NCI-H187 (cell line): ENCODE measurements at places on chromosomes 11 and 22.
A peak's percentile ranks its signal among the peaks of the same experiment; 100 is the strongest.

GRCh38 chr11:118401880-118402590, 629 bp downstream of the ATP5MG start:
- no peak for DNase-seq

GRCh38 chr22:44645083-44645482, 56.9 kb upstream of the PRR5 start:
- DNase-seq, result no peak

DNA sequence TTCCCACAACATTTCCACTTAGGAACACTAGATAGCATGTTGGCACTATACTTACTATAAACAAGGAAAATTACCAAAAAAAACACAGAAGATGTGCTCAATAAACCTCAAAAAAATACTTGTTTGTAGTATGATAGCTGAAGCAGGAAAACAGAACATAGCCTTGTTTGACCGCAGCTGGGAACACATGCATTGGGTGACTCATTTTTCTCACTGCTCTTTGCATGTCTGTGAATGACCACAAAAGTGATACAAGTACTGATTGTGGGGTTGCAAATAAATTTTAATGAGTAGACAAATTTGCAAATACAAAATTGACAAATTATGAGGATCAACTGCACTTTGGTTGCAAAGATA, 22.8 kb upstream of the GUCY1A2 start:
- no peak for DNase-seq

GRCh38 chr11:117725048-117725734, 71.8 kb downstream of the DSCAML1 start:
- DNase-seq, result no peak

GRCh38 chr22:41543854-41544670, at the start of gene POLR3H:
Gene POLR3H (minus strand): TSS chr22:41544470. CDS start chr22:41544101, 369 bp downstream.
- DNase-seq, result peak; percentile 79

DNA sequence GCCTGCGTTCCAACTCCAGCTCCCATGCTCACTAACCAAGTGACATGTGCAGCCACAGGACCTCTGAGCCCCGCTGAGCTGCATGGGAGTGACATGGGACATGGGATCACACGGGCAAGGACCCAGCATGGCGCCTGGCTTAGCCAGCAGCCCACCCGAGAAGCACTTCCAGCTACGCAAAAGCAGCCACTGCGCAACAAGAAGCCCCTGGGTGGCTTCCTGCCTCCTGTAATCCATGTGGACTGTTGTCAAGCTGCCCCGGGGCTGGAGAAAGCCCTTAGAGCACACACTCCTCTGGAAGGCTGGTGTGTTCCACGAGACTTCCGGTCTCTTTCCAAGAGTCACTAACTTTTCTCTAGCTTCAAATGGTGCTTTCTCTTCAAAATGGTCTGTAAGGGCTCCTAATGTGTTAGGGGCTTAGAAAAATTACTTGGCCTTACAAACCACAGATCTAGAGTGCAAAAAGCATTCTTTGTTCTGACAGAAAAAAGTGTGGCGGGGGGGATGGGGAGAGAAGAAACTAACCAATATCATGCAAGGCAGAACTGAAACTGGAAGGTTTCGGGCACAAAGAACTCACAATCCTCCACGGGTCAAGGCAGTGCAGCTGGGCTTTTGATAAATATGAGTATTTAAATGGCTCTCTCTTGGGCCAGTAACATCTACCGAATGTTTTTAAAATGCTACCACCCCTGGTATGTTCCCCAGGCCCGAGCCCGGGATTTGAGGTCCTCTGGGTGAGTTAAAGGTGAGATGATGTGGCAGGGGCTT, 5.5 kb downstream of the C11orf24 start:
- no peak for DNase-seq

GRCh38 chr11:126149759-126150625, 61.5 kb downstream of the RPUSD4 start:
- DNase-seq, result no peak

DNA sequence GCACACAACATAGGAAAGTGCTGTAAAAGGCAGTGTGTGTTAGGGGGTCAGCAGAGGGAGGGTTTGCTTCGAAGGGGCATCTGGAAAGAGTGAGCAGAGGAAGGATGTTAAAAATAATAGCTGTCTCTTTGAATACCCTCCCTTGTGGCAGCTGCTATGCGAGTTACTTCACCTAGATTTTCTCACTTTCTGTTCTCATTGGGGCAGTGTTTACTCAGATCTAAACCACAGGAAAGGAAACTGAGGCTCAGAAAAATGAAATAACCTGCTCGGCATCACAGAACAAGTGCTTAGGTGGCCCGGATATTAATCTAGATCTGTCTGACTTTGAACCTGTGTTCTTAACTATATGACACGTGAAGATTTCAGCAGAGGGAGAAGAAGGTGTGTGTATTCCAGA, 125.3 kb downstream of the C11orf91 start:
- no peak for DNase-seq

GRCh38 chr11:59285716-59286260, 72.9 kb upstream of the OR5AN1 start:
- DNase-seq, result no peak

DNA sequence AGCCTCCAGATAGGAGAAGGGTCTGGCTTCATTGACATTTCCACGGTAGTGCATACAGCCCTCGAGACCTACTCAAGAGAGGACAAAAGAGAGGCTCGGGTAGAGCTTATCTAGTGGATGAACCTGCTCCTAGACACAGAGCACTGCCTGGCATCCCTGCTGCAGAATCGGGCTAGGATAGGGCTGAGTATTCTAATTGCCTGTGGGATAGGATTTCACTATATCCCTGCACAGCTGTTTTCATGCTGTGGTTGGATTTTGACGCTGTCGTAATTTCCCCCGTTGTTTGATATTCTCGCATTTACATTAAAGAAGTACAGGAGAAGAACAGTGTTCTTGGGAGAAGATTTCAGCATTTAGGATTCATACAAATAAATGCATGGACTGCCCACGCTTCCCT, 107.8 kb downstream of the KIRREL3 start:
- DNase-seq, result peak; percentile 15

DNA sequence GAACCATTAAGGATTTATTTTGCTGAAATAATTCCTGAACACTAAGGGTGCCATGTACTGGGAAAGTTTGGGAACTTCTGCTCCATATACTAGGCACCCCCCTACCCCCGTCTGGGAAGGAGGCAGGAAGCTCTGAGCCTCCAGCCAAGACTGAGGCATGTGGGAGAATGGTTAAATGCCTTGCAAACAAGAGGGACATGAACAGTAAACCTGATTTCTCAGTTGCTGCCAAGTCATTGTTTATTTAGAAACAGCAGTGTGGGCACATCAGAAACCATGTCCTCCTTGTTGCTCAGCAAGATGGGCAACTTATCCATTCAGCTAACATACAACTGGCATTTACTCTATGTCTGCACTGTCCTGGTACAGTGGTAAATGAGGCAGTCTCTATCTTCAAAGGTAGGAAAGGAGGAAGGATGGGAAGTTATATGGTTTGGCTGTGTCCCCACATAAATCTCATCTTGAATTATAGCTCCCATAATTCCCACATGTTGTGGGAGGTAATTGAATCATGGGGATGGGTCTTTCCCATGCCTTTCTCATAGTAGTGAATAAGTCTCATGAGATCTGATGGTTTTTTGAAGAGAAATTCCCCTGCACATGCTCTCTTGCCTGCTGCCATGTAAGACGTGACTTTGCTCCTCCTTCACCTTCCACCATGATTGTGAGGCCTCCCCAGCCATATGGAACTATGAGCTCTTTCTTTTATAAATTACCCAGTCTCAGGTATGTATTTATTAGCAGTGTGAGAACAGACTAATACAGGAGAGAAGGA, 459.1 kb downstream of the MIAT start:
- no peak for DNase-seq

- no peak for DNase-seq
These were observed 93.1 kb upstream of the MTMR2 start for GRCh38 chr11:96016978-96017502.

GRCh38 chr11:40054631-40055030, 1404.8 kb downstream of the LRRC4C start:
- DNase-seq, result no peak

DNA sequence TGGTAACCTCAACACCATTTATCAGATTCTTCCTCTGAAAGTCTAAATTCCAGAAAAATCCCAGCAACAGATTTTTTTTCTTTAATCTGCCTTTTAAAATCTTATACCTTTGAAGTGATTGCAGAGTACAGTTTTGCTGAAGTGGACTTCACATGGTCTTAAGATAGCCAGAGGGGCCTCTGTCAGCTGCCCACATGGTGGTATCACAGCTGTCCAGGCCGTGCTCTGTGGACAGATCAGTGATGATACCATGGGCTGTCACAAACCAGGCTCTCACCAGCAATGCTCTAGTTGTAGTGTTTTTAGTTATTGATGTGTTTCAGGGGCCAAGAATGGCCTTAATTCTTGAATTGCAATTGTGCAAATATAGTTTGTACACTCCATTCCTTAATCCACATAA, 44.0 kb downstream of the PARVA start:
- no peak for DNase-seq

- no peak for DNase-seq
These were observed 122.5 kb upstream of the ZC3H12C start for GRCh38 chr11:109970516-109971183.
